ENCODE measurements at places on chromosomes 7 and 10. TPM values are rescaled to one million over a fixed set of nuclear protein-coding genes. Genes with fewer than 3 reads are reported as not detected.

OGA gene
- total RNA-seq, result 49.5 TPM

CYP3A7 gene
- 0.34 TPM for total RNA-seq

MKI67 gene
- total RNA-seq, result 35.1 TPM

CNPY1 gene
- total RNA-seq, result not detected

AHCYL2 gene
- total RNA-seq, result 1.9 TPM

IL15RA gene
- 6.1 TPM for total RNA-seq

PIP gene
- total RNA-seq, result not detected

SPDYE11 gene
- not detected for total RNA-seq

NPTX2 gene
- total RNA-seq, result 0.45 TPM

KAZALD1 gene
- 11.8 TPM for total RNA-seq

STEAP2 gene
- total RNA-seq, result 6.8 TPM

ZNF804B gene
- not detected for total RNA-seq

EPO gene
- total RNA-seq, result not detected

MYPN gene
- total RNA-seq, result 3.9 TPM

SRRM3 gene
- 1.3 TPM for total RNA-seq

GHRHR gene
- not detected for total RNA-seq

CCDC136 gene
- total RNA-seq, result 1.2 TPM

HGF gene
- total RNA-seq, result 30.3 TPM

DRGX gene
- not detected for total RNA-seq

PRXL2A gene
- total RNA-seq, result 23.7 TPM

AGAP9 gene
- 2.0 TPM for total RNA-seq

GPR37 gene
- total RNA-seq, result 5.9 TPM

NPS gene
- not detected for total RNA-seq

STAMBPL1 gene
- 45.8 TPM for total RNA-seq

Data from bronchus fibroblast of lung (primary cell).